Left ventricle myocardium inferior (tissue), 1 donor: ENCODE measurements at places on chromosomes 5 and 9. TPM values are rescaled to one million over a fixed set of nuclear protein-coding genes. Genes with fewer than 3 reads are reported as not detected.
A peak's percentile ranks its signal among the peaks of the same experiment; 100 is the strongest.

GRCh38 chr5:150181766-150182545 is 7.9 kb upstream of the SLC6A7 start:
- no peak for DNase-seq

- no peak for DNase-seq
Observed at GRCh38 chr9:136865768-136866103, 372 bp downstream of the EDF1 start.

DNA sequence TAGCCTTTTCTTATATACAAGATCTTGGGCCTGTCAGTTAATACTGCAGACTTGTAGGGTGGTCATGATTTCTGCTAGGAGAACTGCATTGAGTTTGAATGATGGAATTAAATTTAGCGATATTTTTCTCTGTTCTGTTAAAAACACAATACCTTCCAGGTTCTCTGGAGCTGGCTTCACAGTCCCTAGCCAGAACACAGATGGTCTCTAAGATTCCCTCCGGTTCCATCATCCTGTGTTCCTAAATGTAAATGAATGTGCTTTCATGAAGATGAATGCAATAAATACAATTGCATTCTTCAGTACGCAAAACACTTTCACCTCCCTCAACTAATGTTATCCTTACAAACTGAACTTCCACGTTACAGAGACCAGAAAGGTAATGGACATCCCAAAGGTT is 264.9 kb downstream of the ASTN2 start:
- no peak for DNase-seq

- no peak for DNase-seq
Observed at GRCh38 chr9:113673726-113674125, 202.4 kb upstream of the ZNF618 start.

- peak; percentile 58 for DNase-seq
Observed at GRCh38 chr5:36743891-36744772, 132.4 kb upstream of the NIPBL start.

- no peak for DNase-seq
Observed at GRCh38 chr5:93874491-93874890, 133.1 kb upstream of the POU5F2 start.

DNA sequence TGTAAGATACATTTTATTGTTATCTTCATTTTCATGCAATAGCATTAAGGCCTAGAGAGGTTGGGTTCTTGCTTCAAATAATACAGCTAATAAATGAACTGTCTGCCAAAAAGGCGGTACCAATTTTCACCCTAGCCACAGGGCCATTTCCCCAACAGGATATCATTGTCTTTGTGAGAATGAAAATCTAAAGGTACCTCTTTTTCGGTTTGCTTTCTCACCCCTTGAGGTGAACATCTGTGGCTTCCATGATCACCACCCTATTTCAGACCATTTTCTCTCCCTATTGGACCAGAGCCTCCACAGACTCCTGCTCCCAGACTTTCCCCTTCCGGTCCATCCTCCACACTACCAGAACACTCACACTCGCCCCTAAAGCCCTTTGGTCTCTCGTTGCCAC is 60.2 kb downstream of the SFXN1 start:
- no peak for DNase-seq

- DNase-seq, result peak; percentile 5
Observed at GRCh38 chr9:93658184-93658925, 82.0 kb downstream of the PHF2 start.

DNA sequence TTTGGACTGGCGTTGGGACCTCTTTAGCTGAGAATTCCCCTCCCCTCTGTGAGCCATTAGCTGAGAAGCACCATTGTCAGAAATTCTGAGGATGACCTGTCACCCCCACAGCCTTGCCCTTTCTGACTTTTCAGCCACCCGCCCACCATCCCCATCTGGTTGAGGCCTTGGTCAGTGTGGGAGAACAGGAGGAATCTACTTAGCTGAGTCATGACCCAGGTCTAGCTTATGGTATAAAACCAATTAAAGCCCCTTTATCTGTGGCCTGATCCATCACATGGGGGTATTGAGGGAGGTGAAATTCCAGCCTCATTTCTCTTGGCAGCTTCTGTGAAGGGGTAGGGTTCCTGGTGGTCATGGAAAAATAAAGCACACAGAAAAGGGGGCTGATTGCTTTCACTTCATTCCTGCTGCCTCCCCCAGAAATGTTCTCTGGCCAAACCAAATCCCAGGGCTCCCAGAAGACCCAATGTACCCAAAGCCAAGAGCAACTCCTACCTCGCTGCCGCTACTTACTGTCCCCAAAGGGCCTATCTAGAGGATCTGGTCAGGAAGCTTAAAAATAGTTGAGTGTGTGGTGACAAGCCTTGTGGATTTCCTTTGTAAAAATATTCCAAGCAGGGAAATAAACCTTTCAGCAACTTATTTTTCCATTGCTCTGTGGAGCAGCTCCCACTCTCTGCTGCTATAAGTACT is 174.8 kb upstream of the TNC start:
- DNase-seq, result no peak

DNA sequence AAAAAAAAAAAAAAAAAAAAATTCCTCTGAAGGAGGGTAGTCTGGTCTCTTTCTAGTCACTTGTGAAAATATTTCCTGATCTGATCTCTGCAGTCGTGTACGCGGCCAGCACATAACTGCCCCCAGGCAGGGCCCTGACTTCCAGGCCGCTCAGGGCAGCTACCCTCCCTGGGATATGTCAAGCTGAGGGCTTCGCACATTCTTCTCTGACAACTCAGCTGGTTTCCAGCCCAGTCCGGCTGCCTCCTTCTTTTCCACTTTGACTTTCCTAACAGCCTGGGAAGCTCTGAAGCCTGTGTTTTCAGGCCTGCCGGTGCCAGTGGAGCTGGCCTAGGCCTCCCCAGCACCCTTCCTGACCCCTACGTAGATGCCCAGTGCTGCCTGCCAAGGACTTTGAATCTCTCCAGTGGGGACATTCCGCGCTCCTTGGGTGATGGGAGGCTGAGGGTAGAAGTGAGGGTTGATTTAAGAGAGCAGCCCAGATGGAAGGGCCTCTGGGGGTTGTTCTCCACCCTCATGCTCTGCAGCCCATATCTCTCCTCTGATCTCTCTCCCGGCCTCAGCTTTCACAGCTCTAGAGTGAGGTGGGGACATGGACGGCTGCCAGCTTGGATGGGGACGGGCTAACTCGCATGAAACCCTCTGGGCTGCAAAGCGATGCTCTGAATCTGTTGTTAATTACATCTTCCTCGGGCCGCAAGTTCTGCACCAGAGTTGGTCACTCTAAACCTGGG is 20.7 kb downstream of the COL5A1 start:
- DNase-seq, result peak; percentile 61

DNA sequence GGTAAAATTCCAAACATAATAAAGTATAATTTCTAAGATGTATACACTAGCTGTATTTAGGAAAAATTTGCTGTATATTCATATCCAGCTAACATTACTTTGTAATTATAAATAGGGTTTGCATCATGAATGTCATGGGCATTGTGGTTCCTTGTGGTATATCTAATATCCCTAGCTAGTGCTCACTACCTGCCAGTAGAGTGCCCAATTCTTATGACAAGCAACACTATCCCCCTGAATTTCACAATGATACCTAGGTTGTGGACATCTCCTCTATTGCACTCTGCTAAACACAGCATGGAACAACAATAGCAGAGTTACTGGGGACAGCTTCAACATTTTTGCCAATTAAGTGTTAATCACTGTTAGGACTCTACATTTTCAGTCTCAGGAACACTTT is 1656.5 kb downstream of the EFNA5 start:
- no peak for DNase-seq

DNA sequence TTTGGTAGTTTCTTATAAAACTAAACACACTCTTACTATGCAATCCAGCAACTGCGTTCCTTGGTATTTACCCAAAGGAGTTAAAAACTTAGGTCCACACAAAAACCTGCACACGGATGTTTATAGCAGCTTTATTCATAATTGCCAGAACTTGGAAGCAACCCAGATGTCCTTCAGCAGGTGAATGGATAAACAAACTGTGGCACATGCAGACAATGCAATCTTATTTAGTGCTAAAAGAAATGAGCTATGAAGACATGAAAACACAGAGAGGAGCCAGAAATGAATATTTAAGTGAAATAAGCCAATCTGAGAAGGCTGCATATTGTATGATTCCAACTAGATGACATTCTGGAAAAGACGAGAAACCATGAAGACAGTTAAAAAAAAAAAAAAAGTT is 10.7 kb downstream of the WNK2 start:
- DNase-seq, result no peak

DNA sequence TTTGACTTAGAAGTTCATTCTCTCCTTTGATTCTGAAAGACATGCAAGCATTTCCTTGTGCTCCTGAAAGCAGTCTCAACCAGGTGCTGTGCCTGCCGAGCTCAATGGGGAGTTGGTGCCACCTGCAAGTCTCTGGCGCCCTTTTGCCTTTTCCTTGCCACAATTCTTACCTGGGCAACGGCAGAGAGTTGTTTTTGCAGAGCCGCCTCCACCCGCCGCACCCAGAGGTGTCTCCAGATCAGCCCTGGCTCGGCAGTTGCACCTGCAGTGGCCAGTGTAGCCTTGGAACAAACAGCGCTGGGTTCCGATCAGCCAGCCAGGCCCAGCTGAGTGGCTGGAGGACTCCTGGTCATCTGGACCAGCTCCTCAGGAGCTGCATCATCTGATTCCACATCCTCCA is 262.9 kb downstream of the IRX2 start:
- no peak for DNase-seq

GRCh38 chr5:172971482-172971881 is 12.1 kb upstream of the ATP6V0E1 start:
- DNase-seq, result no peak

The ZNF883 gene
- 6.2 TPM for total RNA-seq

The NR6A1 gene
- total RNA-seq, result 1.0 TPM

The INSL6 gene
- not detected for total RNA-seq

The PCDHB15 gene
- total RNA-seq, result 2.8 TPM

The ZDHHC11B gene
- 13.4 TPM for total RNA-seq

The MRPL36 gene
- 57.4 TPM for total RNA-seq

The PITX1 gene
- total RNA-seq, result not detected

The EQTN gene
- total RNA-seq, result not detected
